NCI-H187 treated with DMSO at 0.1 percent for 48 hours (cell line): ENCODE measurements at places on chromosomes 16 and 17.
A peak's percentile ranks its signal among the peaks of the same experiment; 100 is the strongest.

GRCh38 chr16:17829811-17830210, 359.1 kb upstream of the XYLT1 start:
- DNase-seq: no peak

DNA sequence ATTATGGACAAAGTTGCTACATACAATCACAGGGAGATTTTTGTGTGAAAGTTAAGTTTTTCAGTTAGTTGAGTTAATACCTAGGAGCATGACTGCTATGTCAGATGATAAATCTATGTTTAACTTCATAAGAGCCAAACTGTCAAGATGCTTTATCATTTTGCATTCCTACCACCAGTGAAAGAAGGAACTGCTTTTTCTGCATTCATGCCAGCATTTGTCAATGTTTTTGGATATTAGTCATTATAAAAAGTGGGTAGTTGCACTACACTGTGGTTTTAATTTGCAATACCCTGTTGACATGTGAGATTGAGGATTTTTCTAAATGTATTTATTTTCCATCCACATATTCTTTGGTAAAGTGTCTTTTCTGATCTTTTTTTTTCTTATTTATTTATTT, 434.0 kb upstream of the MON1B start:
- no peak for DNase-seq

DNA sequence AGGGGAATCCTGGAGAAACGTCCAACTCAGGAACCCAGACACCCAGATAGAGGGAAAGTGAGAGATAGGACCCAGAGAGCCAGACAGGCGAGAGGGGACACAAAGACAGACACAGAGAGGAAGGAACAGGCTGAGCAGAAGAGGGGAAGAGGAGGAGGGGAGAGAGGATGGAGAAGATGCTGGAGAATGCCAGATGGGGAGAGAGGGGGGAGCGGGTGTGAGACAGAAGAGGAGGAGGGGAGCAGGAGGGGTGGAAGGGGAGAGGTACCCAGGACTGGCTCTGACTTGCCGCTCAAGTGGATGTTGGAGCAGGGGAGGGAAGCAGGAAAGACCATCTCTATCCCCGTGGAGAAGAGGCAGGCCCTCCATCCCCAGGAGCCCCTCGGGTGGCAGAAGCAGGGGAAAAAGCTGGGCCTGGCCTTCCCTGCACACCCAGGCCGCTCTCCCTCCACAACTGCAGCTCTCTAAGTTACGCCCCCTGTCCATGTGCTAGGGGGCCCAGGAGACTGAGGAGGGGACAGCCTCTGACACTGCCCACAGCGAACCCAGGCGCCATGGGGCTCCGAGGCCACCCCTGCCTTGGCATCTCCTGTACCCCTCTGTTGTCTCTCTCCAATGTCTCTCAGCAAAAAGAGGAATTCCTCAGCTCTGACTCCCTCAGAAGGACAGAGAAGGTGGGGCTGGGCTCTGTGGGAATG, 4.8 kb downstream of the PPP1R9B start:
- DNase-seq: no peak

DNA sequence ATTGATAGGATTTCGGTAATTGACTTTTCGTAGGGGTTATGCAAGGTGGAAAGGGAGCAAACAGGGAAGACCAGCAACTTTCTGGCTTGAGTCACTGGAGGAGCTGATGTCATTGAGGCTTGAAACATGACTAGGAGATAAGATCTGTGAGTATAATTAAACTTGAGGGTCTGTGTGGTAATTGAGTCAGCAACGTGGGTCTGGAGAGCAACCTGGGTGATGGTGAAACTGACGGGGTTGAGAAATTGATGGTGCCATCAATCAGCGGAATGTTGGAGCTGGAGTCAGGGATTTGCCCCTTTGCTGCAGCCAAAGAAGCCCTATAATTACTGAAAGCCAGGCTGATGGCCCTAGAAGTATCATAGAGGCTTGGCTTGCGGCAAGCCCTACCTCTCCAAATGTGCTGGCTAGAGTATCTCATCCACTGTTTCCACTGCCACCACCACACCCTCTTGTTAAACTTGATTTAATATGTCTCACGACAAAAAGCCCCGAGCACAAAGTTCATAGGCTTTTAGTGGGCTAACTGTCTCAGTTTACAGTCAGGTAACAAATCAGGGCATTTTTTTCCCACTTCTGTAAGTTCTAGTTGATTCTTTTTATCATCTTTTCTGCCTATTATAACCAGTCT, 186.9 kb upstream of the ELAC2 start:
- no peak for DNase-seq

GRCh38 chr16:89038221-89038721, 55.4 kb upstream of the ACSF3 start:
- DNase-seq: no peak

- DNase-seq: peak; percentile 4
These were observed 1.5 kb upstream of the MAF start for GRCh38 chr16:79601931-79602627.

DNA sequence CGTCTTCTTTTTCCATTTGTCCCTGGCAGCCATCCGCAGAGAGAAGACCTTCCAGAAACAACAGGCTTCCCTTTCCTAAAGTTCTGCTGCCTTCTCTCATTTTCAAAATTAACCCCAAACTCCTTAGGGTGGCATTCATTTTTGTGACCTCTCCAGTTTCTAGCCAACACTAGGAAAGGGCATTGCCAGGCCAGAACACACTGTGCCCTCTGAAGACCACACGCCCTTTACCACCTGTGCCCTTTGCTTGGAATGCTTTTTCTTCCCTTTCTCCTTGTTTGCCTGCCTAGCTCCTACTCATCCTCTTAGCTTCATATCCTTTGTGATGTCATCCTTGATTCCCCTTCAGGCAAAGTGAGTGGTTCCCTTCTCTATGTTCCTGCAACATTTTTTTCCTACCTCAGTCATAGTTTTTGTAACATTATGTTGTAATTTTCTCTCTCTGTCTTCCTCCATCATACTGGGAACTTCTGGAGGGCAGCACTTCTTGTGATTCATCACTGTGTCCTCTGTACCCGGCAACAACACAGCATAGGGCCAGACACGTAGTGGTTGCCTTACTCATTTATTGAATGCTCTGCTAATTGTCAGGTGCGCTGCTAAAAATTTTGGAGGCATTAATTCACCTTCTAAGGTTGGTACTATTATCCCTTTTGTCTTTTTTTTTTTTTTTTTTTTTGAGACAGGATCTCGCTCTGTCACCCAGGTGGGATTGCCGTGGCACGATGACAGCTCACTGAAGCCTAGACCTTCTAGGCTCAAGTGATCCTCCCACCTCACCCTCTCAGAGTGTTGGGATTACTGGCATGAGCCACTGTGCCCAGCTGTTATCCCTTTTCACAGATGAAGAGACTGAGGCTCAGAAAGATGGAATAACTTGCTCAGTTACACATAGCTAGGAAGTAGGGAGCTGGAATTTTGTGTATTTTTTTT, 1.0 kb downstream of the KAT8 start:
- DNase-seq: no peak

- DNase-seq: no peak
These were observed 114.3 kb upstream of the CACNG5 start for GRCh38 chr17:66720567-66720966.

GRCh38 chr17:7045492-7046126, 1.7 kb upstream of the SLC16A11 start:
- no peak for DNase-seq

GRCh38 chr17:55340686-55341085, 75.9 kb downstream of the HLF start:
- no peak for DNase-seq

DNA sequence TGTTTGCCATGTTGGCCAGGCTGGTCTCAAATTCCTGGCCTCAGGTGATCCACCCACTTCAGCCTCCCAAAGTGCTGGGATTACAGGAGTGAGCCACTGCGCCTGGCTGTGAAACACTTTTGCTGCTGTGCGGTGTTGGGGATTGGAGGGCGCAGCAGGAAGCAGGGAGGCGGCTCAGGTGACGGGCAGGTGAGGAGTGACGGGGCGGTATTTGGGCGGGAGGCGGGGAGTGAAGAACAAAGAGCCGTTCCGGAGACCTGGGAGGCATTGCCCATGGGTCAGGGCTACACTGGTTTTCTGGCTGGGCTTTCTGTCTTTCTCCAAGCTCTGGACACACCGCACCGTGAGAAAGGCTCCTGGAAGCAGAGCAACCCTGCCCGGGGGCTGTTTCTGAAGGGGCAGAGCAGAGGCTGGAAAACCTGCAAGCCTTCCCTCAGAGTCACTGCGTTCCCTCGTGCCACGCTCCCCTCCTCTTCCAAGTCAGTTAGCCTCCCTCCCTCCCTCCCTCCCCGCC, 22.1 kb downstream of the CRISPLD2 start:
- DNase-seq: peak; percentile 48

DNA sequence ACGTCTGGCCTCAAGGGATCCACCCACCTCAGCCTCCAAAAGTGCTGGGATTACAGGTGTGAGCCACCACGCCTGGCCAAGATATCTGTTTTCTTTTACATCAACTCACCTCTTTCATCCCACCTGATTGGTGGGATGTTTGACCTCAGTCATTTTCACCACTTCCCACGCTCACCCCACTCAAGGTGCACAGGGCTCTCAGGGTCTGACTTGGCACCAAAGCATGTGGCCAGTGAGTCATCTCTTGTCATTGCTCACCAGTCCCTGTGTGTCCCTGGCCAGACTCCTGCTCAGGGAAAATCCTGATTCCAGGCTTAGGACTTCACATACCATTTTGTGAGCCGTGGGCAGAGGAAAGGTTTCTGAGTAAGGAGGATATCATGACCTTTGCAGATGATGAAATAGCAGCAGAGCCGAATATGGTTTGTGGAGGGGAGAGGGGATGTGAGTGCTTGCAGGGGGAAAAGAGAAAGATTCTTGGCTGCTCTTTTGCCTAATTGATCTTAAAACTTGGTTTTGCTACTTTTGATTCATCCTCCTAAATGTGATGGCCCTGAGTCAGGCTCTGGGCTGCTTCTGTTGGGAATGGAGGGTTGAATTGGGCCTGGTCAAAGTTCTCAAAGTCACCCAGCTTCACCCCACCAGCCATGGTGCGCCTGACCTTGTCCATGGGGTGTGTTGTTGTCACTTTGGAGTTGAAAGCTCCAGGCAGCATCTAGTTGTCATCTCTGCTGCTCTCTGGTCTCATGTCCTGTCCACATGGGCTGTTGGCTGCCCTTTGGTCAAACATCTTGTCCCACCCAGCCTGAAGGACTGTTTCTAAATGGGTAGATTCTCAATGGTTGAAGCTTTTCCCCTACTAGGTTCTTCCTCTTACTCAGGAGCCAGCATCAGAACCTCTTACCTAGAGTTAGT, 6.0 kb upstream of the KCNH6 start:
- no peak for DNase-seq

GRCh38 chr16:19774024-19774423, 56.0 kb downstream of the IQCK start:
- no peak for DNase-seq

DNA sequence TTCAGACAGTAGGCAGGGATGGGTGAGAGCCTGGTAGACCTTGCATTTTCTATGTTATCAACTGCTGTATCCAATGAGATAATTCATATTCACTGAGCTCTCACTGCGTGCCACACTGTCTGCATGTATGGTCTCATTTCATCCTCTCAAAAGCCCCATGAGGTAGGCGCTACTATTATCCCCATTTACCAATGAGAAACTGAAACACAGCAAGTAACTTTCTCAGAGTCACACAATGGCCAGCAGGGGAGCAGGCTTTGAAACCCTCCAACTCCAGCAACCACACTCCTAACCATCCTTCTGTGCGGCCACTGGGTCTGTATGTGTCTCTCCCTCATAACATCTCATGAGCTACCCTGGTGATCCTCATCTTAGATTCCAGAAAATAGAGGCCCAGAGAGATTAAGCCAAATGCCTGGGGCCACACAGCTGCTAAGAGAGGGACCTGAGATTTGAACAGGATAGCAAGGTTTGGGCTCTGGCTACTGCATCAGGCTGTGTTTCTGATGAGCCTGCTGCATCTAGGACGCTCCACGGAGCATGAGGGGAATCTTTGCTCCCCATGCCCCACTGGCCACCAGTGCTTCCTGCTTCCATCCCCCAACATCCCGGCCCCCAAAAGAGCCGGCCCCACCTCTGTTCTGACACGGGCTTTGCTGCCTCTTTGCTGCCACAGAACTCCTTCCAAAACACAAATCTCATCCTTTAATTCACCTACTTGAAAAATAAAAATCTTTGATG, 3.2 kb downstream of the CCR7 start:
- DNase-seq: no peak

GRCh38 chr16:4691666-4692412, 1.5 kb upstream of the NUDT16L1 start:
- DNase-seq: no peak

DNA sequence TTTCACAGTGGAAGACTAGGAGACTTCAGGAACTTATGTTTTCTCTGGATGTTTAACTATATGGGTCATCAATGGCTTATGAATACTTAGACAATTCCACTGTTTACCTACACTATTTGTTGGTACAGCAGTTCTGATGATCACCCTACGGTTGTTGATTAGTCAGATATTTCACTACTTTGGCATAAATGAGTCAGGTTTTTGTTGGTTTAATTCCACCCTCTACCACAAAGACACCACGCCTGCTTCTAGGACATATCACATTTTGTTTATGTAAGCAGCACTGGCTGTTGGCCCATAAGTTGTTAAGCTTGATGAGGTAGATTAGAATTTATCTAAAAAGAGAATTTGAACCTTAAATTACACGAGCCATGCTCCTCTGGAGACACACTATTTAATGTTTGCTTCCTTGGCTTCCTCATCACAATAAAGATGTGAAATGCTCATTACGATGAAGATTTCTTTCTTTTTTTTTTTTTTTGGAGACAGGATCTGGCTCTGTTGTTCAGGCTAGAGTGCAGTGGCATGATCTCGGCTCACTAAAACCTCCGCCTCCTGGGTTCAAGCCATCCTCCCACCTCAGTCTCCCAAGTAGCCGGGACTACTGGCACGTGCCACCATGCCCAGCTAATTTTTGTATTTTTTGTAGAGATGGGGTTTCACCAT, 4.3 kb downstream of the GDE1 start:
- no peak for DNase-seq

DNA sequence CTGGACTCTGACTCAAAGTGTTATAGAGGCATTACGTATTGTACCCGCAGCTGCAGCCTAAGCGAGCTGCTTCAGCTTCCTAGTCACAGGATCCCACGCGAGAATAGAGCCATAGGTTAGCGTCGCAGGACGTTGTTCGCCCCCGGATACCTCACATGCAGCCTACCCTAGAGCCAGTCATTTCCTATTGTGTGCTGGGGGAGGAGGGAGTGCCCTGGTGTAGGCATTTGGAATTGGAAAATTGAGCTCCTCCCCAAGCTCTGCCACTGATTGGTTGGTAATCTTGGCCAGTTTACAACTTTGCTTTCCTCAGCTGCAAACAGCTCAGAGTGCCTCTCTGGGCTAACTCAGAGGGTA, 530 bp downstream of the NAA60 start:
- DNase-seq: no peak

DNA sequence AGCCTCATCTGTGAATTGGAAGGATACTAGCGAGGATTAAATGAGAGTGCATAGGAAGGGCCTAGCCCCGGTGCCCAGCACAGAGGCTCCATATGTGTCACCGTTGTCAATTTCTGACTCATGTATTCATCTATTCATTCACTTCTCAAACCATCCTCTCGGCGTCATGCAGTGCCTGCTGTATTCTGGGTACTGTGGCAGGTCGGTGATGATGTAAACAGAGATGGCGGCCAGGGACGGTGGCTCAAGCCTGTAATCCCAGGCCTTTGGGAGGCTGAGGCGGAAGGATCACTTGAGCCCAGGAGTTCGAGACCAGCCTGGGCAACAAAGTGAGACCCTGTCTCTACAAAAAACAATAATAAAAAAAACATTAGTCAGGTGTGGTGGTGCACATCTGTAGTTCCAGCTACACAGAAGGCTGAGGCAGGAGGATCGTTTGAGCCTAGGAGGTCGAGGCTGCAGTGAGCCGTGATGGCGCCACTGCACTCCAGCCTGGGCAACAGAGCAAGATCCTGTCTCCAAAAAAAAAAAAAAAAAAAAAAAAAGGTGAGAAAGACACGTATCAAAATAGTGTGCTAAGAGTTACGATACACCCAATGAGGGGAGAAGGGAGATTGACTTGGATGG, 4.3 kb upstream of the PPP1R1B start:
- DNase-seq: no peak
